ENCODE measurements at places on chromosomes 16 and 17.

DNA sequence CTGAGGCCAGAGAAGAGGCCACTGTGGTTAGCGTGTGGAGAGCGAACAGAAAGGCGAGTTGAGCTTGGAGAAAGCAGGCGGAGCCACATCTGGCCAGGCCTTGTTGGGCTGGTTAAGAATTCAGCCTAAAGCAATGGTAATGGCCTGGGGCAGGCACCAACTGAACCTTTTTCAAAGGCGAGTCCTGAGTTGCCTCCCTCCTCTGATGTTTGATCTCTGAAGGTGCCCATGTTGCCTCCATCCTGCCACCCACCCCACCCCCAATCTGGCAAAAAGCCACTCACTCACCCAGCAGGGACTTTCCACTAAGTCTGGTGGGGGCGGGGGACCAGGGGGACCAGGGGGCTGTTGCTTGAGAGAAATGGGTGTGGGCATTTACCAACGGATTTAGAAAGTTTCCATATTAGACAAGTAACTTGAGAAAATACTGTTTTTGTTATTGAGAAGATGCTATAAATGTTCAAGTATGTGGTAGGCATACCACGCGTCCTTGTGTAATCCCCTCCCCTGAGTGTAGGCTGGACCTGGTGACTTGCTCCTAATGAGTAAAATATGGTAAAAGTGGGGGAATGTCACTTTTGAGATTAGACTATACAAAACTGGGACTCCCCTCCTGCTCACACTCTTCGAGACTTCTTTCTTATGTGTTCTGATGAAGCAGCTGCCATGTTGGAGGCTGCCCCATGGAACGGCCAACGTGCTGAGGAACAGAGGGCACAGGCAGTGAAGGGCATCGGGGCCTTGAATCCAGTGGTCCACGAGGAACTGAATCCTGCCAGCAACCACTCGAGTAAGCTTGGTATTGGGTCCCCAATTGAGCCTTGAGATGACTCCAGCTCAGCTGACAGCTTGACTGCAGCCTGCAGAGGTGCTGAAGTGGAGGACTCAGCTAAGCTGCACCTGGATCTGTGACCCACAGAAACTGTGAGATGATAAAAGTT lies 29.9 kb upstream of the TNS4 start:
- peak; percentile 72 for DNase-seq

DNA sequence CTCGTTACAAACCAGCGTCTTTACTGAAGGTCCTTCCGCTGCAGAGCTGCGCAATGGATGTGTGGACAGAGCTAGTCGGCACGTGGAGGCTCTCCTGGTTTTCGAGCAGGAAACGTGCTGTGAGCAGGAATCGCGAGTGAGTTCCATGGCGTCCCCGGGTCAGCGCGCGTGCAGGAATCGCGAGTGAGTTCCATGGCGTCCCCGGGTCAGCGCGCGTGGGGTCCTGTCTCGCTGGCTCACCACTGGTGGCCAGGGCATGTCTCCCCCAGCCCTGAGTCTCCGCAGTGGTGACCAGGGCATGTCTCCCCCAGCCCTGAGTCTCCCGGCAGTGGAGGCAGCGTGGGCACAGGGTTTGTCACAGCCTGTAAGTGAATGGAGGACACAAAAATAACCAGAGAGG lies 62.7 kb downstream of the KLHDC4 start:
- DNase-seq = no peak

DNA sequence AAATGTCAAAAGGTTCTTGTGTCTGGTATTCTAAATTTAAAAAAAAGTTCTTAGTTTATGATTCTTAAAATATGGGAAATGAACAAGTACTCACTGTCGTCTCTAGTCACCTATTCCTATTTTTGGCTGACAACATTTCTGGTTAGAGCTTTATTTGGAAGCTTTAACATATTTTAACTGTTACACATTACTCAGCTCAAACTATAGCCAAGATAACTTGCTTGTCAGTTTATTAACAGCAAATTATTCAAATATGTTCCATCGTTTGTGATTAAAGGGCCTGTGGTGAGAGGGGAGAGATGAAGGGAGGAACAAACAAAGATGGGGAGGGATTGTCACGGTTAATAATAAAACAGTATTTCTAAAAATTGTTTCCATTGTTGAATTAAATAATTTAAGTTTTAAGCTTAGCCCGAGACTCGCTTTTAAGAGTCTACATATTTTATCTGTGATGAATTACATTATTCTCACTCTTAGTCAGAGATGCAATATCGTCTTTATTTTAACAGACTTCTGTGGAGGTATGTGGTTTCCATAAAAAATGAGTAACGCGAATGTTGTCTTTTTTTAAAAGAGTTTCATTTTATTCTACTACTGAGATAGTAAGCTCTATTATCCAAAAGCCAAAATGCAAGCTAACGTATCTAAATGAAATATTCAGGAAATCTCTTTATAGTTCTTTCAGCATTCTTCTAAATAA lies 321.9 kb upstream of the PMFBP1 start:
- no peak for DNase-seq

DNA sequence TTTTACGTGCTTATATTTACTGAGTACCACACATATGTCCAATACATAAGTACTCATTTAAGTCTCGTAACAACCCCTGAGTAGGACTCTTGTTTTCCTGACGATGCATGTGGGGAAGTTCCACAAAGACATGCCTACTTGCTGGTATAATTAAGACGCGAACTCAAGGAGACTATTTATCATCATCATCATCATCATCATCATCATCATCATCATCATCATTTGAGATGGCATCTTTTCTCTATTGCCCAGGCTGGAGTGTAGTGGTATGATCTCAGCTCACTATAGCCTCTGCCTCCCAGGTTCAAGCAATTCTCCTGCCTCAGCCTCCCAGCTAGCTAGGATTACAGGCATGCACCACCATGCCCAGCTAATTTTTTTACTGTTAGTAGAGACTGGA lies 809.9 kb upstream of the EEF2KMT start:
- DNase-seq = no peak

DNA sequence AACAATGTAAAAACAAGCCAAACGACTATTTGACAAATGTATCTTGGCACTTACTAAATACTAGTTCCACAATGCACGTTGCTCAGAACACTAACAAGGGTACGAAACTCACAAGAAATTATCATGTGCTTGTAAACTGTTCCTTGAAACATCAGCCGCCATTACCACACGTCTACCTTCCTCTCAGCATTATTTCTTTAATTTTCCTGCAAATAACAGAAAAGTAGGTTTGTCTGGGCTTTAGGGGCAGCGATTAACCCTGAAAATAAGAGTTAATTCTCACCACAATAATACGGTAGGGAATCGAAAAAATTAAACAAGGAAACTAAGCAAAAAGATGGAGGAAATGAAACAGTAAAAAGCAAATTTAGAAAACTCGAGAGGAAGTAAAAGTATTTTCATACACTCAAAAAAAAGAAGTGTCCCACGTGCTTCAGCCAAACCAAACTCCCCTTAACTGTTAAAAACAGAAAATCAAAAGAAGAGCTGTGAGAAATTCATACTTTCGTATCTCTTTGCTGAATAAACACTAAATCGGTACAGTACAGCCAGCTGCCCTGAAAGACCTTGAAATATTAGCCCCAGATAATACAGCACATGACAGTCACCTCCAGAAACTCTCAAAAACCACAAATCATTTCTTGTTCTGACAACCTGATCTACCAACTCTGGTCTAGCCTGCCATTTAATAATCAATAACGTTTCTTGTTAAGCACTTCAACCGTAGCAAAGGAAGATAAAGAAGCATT lies 1.2 kb downstream of the ARHGAP17 start:
- DNase-seq = no peak

DNA sequence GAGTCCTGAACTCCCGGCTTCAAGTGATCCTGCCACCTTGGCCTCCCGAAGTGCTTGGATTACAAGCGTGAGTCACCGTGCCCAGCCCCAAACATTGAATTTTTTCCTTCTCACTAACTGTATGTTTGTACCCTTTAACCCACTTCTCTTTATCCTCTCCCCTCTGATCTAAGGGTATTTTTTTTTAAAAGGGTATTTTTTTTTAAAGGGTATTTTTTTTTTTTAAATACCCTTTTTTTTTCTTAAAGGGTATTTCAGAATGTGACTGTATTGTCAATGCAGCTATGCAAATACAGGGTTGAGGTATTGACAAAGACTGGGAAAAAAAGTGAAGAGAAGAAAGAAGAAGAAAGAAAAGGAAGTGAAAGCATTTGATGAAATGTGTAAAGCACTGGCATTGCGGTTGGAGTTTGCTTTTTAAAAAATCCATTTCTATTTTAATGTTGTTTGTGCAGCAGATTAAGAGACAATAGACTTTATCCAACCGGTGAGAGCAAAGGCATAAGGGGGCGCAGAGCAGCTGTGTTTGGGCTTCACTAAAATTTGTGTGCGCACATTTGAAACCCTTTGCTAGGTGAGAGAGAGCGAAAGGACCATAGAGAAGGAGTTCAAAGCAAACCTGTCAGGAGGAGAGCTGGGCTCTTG lies 42.4 kb downstream of the SYT17 start:
- no peak for DNase-seq

- DNase-seq = no peak
These were observed 526 bp downstream of the ZZEF1 start for GRCh38 chr17:4142107-4142900.

- DNase-seq = no peak
These were observed 69.6 kb downstream of the PLXDC1 start for GRCh38 chr17:39081851-39082250.

GRCh38 chr17:50475362-50475761 lies 3.3 kb upstream of the RSAD1 start:
- no peak for DNase-seq

DNA sequence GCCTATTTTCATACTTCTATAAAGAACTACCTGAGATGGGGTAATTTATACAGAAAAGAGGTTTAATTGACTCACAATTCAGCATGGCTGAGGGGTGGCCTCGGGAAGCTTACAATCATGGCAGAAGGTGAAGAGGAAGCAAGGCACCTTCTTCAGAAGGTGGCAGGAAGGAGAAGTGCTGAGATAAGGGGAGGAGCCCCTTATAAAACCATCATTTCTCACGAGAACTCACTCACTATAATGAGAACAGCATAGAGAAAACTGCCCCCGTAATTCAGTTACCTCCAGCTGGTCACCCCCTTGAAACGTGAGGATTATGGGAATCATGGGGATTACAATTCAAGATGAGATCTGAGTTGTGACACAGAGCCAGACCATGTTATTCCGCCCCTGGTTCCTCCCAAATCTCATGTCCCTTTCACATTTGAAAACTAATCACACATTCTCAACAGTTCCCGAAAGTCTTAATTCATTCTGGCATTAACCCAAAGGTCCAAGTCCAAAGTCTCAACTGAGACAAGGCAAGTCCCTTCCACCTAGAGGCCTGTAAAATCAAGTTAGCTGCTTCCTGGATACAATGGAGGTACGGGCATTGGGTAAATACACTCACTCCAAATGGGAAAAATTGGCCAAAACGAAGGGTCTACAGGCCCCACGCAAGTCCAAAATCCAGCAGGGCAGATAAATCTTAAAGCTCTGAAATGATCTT lies 237.7 kb downstream of the CDH13 start:
- DNase-seq = no peak

- no peak for DNase-seq
These were observed 28.9 kb downstream of the LITAF start for GRCh38 chr16:11557801-11558200.

- DNase-seq = no peak
These were observed 26.5 kb downstream of the EPN2 start for GRCh38 chr17:19263641-19264051.

- no peak for DNase-seq
These were observed 3.3 kb upstream of the IRX5 start for GRCh38 chr16:54927125-54928015.

DNA sequence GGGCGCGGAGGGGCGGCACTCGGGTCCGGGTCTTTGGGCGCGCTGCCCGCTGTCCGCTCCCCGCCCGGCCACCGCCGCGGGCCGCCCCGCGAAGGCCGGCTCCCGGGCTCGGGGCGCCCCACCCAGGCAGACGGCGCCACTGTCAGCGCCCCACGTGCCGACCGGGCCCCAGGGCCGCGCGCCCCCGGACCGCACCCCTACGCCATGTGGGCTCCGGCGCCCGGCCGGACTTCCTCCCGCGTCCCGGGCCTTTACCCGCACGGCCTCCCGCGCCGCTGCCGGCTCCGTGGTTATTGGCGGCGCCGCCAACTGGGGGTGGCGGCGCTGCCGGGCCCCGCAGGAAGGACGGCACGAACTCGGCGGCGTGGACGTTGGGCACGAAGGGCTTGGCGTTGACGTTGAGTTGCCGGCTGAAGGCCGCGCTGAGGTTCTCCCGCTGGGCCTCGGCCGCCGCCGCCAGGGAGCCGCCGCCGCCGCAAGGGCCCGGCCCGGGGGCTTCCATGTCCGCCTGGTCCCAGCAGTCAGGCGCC lies 577 bp downstream of the GSPT1 start:
- DNase-seq = peak; percentile 52

GRCh38 chr17:75301502-75302206 lies 12.4 kb upstream of the SLC25A19 start:
- no peak for DNase-seq

DNA sequence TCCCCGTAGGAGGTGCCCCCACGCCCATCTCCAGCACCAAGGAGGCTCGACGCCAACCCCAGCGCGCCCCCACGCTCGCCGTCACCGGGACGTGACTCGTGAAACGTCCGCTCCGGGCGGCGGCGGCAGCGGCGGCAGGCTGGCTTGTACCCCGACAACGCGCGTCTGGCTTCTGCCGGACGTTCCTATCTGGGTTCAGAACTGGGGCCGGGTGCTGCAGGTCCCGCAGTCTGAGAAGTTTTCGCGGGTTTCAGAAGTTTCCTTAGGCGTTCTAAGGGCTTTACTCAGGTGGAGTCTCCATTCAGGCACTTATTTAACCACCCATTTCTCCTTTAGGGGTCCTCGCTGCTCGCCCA lies 672 bp upstream of the ALKBH5 start:
- peak; percentile 87 for DNase-seq

GRCh38 chr16:57572978-57573728 lies 30.7 kb downstream of the ADGRG5 start:
- DNase-seq = no peak

DNA sequence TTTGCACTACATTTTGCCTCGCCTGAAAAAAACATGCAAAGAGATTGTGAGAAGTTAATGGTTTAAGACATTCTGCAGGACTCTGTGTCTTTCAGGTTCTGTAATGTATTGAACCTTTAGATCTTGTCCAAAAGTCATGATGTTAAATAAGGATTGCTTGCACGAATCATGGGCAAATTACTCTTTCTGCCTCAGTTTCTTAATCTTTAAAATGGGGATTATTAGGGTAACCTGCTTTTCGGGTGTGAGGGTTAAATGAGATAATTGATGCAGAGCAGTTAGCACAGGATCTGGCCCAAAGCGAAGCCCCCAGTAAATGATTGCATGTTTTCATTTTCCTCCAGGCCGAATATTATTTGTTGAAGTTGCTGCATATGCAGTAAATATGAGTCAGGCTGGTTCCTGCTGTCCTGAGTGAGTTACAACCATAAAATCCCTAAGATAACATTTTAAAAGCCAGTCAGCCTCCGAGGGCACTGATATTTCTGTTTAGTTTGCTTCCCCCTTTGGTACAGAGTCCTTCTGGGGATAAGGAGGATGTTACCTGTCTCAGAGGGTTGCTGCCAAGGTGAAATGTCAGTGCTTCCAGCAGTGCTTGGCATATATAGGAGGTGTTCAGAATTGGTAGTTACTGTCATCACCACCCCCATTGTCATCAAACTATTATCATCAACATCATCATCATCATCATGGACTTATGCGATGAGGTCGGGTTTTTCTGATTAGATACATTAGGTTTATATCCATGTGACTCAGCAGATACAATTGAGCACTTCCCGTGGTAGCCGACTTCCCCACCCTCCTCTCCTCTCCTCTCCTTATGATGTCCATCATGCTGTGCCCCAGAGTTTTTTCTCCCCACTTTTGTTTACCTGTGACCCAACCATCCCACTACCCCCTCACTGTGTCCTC lies 20.6 kb upstream of the ARHGAP17 start:
- no peak for DNase-seq

Measured in T-helper 2 cell treated with Interferon-gamma antibody and Interleukin-4, amounts not matched to agents 5 μg/mL and 100 μg/mL, for 36 hours (primary cell).